ENCODE measurements at places on chromosomes 6 and 20.

DNA sequence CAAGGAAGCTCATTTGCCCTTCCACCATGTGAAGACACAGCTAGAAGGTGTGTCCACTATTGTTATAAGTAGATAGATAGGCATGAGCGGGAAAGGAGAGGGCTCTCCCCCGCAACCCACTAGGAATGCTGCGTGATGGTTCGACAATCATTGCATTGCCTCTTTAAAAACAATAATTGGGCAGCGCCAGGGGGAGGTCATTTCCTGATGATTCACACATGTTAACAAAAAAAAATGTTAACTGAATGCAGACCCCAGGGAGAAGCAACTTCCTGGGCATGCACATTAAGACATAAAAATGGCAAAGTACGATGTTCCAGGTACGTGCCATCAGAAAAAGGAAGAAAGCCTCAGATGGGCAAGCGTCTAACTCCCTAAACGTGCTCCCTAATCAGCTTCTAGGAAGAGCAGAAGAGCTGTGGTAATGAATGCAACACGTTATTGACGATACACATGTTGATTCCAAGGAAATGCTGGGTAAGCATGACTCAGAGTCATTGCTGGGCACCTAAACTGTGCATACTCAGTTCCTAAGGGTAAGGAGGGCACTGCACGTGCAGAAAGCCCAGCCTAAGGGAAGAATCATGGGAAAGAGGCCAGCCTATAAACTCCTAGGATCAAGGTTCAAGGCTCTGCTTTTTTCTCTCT is 113.7 kb downstream of the FAM217A start:
- peak; percentile 51 for DNase-seq

DNA sequence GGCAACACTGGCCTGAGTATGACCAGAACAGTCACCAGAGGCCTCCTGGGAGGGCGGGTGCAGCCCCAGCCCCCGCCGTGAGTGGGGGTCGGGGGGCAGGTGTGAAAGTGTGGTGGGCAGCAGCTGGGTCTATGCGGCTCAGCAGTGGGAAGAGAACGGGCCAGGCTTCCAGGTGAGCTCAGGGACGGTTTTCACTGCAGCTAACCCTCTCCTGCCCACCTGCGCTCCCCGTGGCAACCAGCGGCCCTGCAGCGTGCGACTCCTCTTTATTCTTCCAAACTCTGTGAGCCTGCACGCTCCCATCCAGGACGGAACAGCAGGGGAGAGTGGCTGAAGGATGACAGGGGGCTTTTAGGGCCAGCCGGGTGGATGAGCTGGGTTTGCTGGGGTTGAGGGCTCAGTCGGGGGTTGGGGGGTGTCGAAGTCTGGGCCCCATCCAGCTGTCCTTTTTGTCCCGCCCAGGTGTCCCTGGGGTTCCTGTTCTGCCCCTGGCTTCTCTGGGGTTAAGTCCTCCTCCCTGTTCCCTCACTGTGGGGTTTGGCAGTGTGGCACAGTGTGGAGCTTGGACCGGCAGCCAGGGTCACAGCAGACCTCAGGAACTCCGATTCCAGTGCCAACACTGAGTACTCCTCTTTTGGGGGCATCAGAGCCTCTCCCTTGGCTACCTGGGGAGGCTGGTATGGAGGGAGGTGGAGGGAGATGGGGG is 859 bp upstream of the BIRC7 start:
- DNase-seq: no peak

DNA sequence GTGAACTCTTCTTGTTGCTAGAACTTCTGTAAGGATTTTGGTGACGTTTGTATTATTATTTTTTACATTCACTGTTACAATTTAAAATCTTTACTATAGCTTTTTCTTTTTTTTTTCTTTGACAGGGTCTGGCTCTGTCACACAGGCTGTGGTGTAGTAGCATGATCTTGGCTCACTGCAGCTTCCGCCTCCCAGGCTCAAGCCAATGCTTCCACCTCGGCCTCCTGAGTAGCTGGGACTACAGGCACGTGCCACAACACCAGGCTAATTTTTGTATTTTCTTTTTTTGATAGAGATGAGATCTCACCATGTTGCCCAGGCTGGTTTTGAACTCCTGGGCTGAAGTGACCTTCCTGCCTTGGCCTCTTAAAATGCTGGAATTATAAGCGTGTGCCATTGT is 21.2 kb downstream of the HECA start:
- DNase-seq: no peak

DNA sequence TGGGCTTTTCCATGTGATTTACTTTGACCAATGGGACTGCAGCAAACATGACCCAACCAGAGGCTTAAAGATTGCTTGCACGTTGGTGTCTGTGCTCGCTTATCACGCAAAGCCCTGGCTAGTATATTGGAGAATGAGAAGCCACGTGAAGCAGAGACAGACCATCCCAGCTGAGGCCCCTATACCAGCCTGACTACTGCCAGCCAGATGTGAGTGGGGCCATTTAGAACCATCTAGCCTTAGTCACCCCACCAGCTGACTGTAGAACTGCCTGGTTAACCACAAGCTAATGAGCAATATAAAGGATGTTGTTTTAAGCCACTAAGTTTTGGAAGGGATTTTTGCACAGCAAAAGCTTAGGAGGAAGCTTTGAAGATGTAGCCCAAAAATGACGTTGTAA is 74.5 kb downstream of the MACROD2 start:
- DNase-seq: peak; percentile 45

DNA sequence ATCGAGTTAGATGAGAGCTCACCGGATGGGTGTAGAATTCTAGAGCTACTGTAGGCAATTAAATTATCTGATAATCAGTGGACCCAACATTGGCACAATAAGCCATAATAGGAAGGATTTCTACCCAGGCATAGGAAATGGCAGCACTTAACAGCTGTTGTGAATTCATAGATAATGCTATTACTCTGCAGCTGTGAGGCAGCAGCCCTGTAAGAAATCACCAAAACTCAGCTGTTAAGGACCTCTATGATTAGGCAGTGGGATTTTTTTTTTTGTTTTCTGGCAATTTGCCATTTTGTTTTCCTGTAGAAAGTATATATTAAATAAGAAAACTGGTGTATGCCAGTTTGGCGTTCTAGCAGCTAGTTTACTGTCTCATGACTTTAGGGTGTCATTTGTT is 609.1 kb upstream of the SLC35B3 start:
- no peak for DNase-seq

DNA sequence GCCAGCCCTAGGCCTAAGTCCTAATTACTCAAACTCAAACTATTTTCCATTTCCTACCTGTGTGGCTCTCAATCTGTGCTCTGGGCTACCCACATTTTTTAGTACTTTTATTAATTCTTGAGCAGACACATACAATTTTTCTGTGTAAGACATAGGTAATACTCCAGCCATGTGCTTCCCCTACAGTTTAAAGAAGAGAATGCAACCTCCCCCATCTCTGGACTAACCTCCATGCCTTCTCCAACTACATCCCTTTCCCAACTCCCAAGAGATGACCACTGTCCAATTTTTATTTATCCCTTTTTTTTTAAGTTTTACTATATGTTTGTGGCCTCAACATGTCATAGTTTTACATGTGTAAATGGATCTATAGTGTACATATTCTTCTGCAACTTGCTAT is 5.8 kb downstream of the HMGN4 start:
- DNase-seq: no peak

- DNase-seq: no peak
Observed at GRCh38 chr6:167077241-167077932, 45.5 kb upstream of the CCR6 start.

DNA sequence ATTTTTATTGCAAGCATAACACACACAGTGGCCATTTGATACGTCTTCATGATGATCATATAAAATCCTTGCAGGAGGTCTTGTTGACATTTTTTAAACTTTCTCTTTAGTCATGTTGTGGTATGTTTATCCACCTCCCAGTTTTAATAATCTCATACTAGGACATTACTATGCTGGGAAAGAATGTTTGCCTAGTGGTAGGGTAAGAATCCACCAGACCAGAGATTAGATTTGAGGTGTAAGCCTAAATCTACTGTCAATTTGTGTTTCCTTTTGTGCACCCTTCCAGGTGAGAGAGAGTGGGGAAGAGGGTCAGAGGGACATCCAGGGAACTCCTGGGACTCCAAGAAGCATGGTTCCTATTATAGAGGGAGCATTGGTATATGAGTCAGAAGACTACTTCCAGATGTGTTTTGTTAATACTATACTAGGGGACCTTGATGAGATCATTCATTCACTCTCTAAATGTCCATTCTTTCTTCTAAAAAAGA is 298.3 kb upstream of the SASH1 start:
- DNase-seq: peak; percentile 2

DNA sequence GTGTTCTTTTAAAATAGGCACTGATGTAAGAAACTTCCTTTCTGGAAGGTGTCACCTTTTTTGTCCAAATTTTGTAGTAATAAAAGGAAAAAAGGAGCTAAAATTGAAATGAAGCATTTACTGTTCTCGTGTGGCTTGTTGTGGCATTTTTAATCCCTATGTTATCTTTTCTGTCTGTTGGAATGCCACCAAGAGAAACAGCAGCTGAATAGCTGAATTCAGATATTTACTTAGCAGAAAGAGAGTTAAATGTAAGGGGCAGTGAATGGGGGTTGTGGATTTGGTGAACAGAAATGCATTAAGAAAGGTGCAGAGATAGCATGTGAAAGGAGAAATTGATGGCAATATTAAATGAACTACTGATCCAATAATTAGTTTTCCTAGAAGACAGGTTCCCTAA is 573.6 kb upstream of the EPHA7 start:
- DNase-seq: no peak

DNA sequence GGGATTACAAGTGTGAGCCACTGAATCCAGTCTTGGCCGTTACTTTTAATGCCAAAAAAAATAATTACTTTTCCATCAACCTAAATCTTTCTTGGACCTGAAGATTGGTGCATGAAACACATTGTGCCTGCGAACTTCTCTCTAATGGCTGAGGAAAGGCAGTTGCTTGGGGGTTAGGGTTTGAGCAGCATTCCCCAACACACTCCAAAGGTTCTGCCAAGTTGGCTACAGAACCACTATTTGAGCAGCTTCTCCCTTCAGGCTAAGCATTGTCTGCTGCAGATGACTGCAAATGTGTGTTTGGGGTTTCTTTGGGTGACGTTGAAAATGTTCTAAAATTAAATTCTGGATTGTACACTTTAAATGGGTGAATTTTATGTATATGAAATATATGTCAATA is 6.3 kb upstream of the LBP start:
- no peak for DNase-seq

- DNase-seq: no peak
Observed at GRCh38 chr6:4668271-4669179, 107.7 kb upstream of the CDYL start.

- DNase-seq: no peak
Observed at GRCh38 chr6:43147691-43148477, 23.2 kb upstream of the SRF start.

GRCh38 chr6:63440057-63440456 is 120.3 kb upstream of the LGSN start:
- no peak for DNase-seq

- no peak for DNase-seq
Observed at GRCh38 chr6:5091210-5092069, 6.3 kb downstream of the PPP1R3G start.

GRCh38 chr6:158686791-158687381 is 37.0 kb downstream of the SYTL3 start:
- DNase-seq: no peak

DNA sequence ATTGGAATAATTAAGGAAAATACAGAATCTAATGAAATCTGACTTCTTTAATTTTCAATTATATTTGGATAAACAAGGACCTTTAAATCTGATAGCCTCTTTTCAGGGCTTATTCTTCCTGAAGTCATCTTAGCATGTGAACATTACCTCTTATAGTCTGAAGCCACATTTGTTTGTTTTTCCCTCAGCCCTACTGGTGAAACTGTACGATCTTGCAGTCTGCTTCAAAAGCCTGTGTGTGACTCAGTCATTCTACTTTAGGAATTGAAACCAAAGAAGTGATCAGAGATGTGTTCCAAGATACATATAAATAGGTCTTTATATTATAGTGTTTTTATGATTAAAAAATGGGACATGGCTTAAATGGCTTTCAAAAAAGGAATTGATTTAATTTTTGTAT is 67.5 kb downstream of the MACROD2 start:
- DNase-seq: no peak

- DNase-seq: peak; percentile 86
Observed at GRCh38 chr6:56091159-56091869, 156.1 kb downstream of the COL21A1 start.

GRCh38 chr20:35302421-35303335 is 10.5 kb upstream of the FAM83C start:
- DNase-seq: no peak

DNA sequence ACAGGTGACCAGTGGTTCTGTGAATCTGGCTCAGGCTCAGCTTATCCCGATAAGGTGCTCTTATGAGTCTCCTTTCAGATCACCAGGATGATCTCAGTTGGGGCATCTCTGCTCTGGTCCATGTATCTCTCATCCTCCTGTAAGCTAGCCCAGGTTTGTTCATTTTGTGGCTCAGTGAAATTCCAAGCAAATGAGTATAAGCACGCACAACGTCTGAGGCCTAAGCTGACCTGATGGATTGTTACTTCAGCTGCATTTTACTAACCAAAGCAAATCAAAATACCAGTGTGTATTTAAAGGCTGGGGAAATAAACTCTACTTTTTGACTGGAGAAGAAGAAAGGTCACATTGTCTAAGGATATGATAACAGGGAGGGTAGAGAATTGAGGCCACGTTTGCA is 551.0 kb upstream of the BTBD3 start:
- DNase-seq: peak; percentile 33

GRCh38 chr6:153958860-153959259 is 80.2 kb upstream of the OPRM1 start:
- DNase-seq: no peak

DNA sequence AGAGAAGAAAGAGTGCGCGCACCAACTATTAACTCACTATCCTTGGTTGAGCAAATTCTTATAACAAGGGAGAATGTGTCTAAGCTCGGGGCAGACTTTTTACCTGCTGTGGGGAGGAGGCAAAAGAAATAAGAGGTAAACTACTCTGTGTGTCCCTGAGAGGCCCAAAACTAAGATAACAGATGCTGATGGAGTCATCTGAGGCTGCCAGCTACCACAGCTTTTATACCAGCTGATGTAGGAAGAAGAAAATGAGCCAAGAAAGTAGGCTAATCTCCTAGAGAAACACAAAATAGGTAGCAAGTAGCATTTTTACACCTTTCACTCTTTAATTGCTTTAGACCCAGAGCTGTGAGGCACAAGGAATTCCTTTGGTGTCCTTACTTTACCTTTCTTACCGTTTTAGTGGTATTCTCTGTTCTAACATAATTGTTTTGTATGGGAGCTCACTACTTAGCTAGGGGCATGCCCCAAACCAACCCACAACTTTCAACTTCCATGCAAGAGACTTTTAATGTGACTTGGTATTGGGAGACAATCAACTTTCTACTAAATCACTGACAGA is 27.8 kb upstream of the PIM1 start:
- DNase-seq: no peak

- no peak for DNase-seq
Observed at GRCh38 chr6:11055127-11055627, 11.1 kb upstream of the ELOVL2 start.

GRCh38 chr6:152223636-152224035 is 413.5 kb downstream of the SYNE1 start:
- DNase-seq: no peak

DNA sequence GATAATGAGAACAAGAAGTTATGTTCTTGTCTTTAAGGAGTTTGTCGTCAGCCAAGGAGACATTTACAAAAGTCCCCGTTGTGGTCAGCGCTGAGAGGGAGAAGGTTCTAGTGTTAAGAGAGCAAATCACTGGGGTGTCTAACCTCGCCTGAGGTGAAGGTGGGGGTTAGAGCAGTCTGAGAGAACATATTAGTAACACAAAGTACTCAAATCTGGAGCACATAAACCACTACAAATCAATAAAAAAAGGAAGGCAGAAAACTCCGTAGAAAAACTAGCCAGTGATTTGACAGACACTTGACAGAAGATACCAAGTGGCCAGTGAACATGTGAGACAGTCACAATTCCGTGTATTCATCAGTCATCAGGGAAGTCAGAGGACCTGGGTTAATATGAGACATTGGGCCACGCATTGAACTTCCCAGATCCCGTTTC is 45.4 kb downstream of the CDS2 start:
- no peak for DNase-seq

All from AG10803 (cell line).